Inflammatory macrophage treated with lipopolysaccharide for 4 hours (primary cell): ENCODE measurements at places on chromosomes 16 and 17.

DNA sequence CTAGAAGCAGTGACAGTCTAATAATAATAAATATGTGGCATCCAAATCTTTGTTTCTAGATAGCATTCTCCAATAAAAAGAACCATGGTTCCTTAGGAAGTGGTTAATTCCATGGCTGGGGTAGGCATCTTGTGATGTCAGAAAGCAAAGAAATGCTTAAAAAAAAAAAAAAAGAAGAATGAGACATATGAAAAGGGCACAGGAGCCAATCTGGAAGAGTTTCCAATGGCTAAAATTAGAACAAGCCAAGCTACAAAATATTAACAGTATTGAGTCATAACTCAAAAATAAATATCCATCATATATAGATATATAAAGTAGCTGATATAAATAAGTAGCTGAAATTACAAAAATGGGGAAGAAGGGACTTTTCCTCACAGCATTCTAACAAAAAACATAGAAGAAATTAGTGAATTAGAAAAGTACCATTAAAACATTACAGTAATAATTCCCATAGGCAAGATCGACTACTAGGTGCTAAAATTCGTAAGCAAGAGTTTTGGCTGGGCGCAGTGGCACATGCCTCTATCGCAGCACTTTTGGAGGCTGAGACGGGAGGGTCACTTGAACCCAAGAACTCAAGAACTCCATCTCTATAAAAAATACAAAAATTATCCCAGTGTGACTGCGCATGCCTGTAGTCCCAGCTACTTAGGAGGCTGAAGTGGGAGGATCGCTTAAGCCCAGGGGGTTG, 111.3 kb downstream of the TRIM37 start:
- DNase-seq, result no peak

GRCh38 chr16:79543219-79543618, 57.3 kb downstream of the MAF start:
- DNase-seq, result no peak

DNA sequence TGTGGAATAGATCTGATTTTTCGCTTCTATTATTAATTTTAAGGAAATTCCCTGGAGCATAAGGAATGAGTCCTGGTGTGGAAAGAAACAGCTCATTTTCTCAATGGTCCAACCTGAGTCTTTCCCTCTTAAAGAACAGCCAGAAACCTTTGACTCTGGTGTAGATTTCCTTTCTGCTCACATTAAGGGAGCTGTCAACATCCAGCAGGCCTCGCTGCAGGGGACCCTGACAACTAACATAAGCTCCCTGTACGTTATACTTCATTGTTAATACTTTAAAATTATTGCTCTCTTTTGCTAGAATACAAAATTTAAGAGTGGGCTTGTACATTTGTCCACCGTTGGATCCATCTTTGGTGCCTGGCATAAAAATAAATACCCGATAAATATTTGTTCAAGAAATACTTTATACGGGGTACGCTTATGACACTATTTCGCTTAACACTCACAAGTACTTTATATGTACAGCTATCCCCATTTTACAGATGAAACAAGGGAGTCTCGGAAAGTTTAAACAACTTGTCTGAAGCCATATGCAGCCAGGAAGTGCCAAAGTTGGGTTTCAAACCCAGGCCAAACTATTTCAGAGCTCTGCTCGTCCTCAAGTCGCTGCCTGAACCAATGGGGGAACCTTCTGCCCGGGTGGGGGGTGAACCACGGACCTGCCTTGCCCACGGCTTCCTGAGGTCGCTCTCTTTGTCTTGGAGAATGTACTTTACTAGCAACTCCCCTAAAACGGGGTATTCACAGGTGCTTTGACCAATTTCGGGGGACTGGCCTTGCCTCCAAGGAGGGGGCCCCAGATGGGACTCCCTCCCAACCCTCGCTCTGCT, 611 bp downstream of the SMARCE1 start:
- DNase-seq, result peak; percentile 48

GRCh38 chr17:27038676-27039075, 255.2 kb upstream of the WSB1 start:
- DNase-seq, result no peak

DNA sequence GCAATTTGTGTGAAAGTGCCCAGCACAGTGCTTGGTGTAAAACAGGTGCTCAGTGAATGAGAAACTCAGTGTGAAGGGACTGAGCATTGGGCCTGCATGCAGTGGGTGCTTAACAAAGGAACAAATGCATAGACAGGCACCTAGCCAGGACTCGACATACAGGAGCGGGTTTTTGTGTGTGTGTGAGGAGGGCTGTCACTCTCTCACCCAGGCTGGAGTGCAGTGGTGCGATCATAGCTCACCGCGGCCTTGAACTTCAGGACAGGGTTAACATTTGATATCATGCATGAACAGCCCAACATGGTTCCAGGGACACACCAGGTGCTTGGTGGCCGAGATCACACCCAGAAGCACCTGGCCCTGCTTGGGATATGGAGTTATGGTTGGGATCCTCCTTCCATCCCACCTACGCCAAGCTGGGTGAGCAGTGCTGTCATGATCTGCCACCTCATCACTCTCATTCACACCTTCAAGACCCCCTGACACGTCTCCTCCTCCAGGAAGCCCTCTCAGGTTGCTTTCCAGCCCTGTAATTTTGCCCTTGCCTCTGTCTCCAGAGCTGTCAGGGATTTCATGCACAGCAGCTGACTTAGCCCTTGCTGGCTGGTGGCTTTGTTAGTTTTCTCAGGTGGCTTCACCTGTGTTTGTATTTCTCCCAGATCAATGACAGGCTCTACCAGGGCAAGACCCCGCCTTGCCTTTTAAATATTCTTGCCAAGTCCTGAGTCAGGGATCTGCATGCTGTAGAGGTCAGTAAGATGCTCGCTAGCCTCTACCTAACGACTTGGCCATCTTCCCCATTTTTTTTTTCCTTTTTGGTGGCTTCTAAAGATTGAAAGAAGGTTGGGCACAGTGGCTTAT, 66.4 kb downstream of the OR1D5 start:
- no peak for DNase-seq

DNA sequence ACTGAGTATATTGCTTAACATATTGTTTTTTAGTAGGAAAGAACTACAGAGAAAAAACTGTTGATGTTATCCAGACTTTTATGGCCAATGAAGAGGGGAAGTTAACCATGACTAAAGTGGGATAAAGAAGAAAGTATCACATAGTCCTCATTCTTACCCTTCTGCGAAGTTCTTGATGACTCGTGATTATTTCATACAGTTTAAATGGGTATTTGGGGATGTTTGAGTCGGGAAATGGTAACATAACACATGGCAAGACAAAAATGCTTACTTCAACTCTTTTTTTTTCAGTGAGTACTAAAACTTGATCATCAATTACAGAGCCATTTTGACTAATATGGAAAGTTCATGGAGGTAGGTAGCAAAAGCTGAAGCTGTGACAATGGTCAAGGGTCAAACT, 4.9 kb downstream of the POLG2 start:
- DNase-seq, result peak; percentile 38

DNA sequence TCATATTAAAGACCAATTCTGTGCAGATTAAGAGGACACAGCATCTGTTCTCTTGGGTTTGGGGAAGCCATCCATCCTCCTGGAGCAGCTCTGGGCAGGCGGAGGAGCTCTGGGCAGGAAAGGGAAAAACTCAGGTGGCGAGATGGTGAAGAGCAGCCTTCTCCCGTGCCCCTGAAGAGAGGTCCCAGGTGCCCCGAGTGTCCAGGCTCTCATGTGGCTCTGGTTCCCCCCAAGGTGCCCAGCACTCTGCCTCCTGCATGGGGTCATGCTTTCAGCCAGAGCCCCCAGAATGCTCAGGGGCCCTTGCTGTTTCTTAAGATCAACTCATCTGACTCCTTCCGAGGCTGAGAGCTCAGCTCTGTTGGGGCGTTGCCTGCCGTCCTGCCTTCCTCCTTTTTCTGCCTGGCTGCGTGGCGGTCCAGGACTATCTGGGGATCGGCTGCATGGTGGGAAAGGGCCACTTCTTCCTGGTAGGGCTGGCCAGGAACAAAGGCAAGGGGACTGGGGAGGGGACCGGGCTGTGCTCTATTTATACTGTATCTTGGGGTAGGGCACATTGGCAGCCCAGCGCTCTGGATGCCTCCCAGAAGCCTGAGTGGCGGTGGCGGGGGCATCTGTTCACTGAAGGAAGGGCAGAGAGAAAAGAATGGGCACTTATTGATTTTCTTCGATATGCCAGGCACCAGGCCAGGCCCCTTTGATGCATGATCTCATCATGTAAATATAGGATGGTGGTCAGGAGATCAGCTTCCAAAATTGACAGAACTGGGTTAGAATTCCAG, 103.2 kb upstream of the SDK2 start:
- DNase-seq, result no peak

- DNase-seq, result peak; percentile 70
Measured at GRCh38 chr16:53224951-53225533, 170.3 kb downstream of the CHD9 start.

DNA sequence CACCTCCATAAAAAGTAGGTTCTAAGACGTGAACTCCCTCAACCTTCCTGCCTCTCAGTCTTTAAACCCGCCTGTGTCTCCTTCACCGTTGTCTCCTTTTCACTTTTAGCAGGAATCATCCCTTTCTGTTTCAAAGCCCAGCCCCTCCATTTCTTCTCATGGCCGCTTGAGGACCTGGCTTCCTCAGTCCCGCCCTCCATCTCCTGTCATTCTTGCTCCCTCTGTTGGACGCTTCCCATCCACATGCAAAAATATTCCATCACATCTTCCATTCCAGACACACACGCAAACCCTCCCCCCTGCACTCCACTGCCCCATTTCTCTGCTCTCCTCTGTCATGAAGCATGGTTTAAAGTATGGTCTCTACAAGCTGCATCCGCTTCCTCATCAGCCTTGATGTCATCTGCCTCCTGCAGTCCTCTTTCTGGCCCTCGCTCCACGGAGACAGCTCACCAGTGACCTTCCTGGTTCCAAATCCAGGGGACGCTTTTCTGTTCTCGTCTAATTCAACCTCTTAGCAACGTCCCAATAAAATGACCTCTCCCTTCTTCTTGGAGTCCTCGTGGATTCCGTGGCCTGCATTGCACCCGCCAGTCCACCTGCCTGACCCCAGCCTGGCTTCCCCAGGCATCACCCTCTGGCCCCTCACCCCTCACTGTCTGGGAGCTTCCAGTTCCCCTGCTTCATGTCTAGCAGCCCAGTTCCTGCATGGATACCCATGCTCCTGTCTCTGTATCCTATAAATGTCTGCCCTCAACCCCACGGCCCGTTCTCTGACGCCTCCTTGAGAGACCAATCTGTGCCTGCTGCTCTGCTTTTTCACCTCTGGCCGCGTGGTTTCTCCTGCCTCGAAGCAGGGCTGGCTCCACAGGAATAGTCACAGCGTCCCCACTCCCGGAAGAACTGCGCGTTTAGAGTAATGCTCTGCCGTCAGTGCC, 26.2 kb downstream of the ANKRD40 start:
- DNase-seq, result peak; percentile 70

DNA sequence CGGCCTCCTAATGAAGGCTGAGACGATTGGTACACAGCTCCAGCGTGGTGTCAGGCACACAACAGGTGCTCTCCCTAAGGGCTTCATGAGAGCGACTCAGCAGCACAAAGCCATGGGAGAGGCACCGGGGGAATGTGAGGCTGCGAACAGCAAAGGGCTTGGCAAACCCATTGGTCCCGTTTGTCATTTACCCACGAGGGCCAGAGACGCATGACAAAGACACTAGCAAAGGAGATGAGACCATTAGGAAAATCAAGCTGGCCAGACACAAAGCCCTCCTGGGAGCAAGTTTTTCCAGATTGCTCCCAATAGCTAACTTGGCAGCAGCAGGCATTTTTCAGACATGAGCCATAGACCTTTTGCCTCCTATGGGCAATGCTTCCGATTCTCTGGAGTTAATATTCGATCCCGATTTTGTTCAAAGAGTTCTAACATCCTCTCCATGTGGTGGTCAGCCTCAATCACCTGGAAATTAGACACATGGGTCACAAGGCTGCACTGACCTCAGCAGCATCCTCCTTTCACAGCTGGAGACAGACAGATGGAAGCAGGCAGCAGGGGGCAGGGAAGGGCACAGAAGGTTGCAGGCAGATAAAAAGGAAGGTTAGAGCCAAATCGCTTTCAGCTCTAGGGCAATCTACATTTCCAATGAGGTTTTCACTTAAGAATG, 38.2 kb downstream of the TK2 start:
- DNase-seq, result no peak

DNA sequence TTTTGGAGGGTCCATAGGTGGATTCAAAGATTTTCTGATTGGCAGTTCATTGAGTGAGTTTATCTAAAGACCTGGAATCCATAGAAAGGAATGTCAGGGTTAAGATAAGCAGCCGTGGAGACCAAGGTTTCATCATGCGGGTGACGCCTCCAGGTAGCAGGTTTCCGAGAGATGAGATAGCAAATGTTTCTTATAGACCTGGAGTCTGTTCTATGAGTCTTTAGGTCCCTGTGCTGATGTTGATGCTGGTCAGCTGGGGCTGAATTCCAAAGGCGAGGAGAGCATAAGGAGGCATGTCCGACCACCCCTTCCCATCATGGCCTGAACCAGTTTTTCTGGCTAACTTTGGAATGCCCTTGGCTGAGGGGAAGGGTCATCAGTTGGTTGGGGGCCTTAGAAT, 80.2 kb downstream of the RAP1GAP2 start:
- no peak for DNase-seq

DNA sequence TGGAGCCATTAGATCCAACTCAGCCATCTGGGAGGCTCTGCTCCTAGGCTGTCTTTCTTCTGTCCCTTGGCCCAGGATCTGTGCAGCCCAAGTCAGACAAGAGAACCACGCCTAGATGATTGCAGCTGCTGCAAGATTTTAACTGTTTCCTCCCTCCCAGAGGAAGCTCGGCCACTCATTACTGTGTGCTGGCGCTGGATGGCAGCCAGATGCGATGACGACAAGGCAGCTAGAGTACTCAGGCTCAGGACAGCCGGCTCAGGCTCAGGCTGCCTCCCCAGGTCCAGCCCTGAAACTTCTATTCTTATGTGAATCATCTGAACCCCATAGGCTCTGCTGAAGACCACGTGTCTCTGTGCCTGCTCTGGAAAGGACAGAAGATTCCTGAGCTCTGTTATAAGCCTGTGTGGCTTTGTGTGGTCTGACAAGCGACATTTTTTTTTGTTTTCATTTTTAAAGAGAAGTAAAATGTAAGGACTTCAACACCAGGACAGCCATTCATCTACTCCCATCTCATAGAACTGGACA, 32.1 kb upstream of the FBXW10B start:
- peak; percentile 96 for DNase-seq
